ENCODE measurements at places on chromosomes 13 and 19. TPM values are rescaled to one million over a fixed set of nuclear protein-coding genes. Genes with fewer than 3 reads are reported as not detected.

Gene DOCK9
- 16.6 TPM for total RNA-seq

DNA sequence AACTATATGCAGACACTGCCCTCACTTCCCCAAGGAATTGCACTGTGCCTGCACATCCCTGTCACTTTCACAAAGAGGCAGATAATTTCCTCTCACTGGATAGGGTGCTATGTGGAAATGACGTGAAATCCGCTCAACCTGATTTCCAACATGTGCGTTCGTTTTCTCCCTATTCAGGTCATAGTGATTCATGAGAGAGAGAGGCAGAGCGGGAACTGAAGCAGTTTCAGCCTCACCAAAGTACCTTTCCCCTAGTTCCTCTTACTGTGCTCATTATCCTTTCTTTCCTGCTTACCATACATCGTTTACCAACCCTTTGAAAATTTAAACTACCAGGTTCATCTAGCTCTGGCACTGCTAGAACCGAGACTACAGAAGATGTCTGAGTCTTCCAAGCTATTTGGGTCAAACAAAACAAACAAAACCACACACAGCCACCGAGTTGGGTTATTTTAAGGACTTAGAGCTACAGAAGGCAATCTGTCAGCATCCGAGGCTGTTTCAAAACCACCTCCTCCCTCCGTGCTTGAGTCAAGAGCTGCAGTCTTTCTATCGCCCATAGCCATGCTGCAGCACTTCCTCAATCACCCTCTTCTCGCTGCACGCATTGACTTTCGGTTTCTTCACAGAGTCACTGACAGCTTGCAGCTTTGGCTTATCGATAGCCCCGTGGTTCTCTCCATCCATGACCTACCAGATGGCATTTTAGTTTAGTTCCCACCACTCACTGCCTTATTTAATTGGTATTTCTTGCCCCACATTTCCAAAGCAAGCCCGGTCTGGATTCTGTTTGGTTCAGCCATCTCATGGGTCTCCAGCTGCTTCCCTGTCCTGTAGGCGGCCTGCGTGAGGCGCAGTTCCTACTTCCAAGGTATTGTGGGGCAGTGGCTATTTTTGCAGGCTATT lies 1395.8 kb downstream of the EFNB2 start:
- H3K36me3 ChIP-seq: no peaks in the 10 kb centered on the region
- no peak overlapping the region for H3K27ac ChIP-seq
- no peak overlapping the region for H3K4me3 ChIP-seq

GRCh38 chr13:50282016-50282415 lies 266.8 kb downstream of the KCNRG start:
- H3K4me3 ChIP-seq: no peak overlapping the region
- no peak overlapping the region for H3K27ac ChIP-seq
- no peaks in the 10 kb centered on the region for H3K27me3 ChIP-seq

GRCh38 chr13:107076801-107077200 lies 508.9 kb upstream of the ARGLU1 start:
- no peaks in the 10 kb centered on the region for H3K36me3 ChIP-seq
- H3K4me1 ChIP-seq: no peaks in the 10 kb centered on the region
- no peak overlapping the region for H3K4me3 ChIP-seq
- no peak overlapping the region for H3K27ac ChIP-seq
- H3K27me3 ChIP-seq: no peaks in the 10 kb centered on the region

Gene VSTM2B
- not detected for total RNA-seq

DNA sequence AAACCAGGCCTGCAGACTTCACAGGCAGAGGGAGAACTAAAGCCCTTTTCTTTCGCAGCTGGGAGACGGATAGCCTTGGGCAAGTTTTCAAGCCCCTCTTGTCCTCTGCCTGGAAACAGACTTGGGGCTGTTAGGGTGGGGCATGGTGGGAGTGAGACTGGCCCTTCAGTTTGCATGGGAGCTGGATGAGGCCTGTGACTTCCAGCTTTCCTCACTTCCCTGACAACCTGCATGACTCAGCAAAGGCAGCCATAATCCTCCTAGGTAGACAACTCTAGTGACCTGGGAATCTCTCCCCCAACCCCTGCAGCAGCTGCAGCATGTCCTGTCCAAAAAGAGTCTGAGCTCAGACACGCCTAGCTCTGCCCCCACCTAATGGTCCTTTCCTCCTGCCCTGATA lies 93.0 kb downstream of the POSTN start:
- H3K27ac ChIP-seq: no peak overlapping the region
- no peak for DNase-seq
- no peaks in the 10 kb centered on the region for H3K4me1 ChIP-seq
- H3K36me3 ChIP-seq: no peaks in the 10 kb centered on the region
- H3K4me3 ChIP-seq: no peak overlapping the region

DNA sequence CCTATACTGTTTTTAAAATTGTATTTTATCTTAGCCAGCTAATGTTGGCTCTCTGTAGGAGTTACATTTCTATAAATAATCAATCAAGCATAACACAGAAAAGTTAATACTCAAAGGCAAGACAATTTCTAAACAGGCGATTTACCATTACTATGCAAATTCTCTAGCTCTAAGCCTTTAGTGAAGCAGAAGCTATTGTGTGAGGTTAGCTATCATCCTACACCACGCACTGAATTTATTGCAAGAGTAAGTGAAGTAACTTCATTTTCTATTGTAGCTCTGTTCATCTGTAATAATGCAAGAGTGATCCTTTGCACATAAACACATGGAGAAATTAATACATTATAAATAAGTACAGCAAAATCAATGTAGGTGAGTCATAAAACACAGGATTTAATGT lies 439.3 kb downstream of the PCDH9 start:
- H3K4me3 ChIP-seq: no peak overlapping the region
- no peaks in the 10 kb centered on the region for H3K36me3 ChIP-seq
- H3K4me1 ChIP-seq: no peaks in the 10 kb centered on the region
- DNase-seq: no peak
- no peak overlapping the region for H3K27ac ChIP-seq

- no peaks in the 10 kb centered on the region for H3K27me3 ChIP-seq
- H3K36me3 ChIP-seq: no peaks in the 10 kb centered on the region
- no peak overlapping the region for H3K27ac ChIP-seq
- peaks cover 6% of the 10 kb centered on the region for H3K4me1 ChIP-seq
Measured at GRCh38 chr13:35599384-35599783, 122.9 kb upstream of the MAB21L1 start.

Gene IGFL1
- not detected for total RNA-seq

Gene APC2
- total RNA-seq: 12.2 TPM

GRCh38 chr13:51553531-51553930 lies 30.7 kb upstream of the WDFY2 start:
- DNase-seq: no peak
- no peaks in the 10 kb centered on the region for H3K27me3 ChIP-seq

DNA sequence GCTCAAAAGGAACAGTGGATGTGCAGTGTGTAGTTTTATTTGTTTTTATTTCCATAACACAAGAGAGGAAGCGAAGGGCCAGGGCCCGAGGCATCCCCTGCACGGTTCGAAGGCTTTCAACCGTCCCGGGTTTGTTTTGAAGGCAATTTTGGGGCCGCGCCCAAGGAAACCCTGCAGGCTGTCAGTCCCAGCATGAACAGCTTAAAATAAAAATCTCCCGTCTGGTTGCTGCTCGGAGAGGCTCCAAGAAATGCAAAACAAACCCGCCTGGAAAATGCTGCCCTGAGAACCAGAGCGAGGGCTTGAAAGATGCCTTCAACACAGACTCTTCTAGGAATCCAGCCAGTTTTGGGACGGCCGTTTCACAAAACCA lies 16.0 kb downstream of the LSM4 start:
- H3K27me3 ChIP-seq: no peaks in the 10 kb centered on the region
- no peak for DNase-seq
- H3K36me3 ChIP-seq: no peaks in the 10 kb centered on the region
- no peak overlapping the region for H3K4me3 ChIP-seq
- H3K4me1 ChIP-seq: peaks cover 21% of the 10 kb centered on the region

Gene CRB3
- 1.2 TPM for total RNA-seq

Gene COL4A1
- total RNA-seq: 105 TPM

Gene CYP2A6
- total RNA-seq: not detected

GRCh38 chr13:82800391-82800790 lies 1081.9 kb downstream of the SLITRK1 start:
- H3K27me3 ChIP-seq: no peaks in the 10 kb centered on the region
- no peaks in the 10 kb centered on the region for H3K4me1 ChIP-seq
- DNase-seq: no peak
- no peak overlapping the region for H3K4me3 ChIP-seq
- no peak overlapping the region for H3K27ac ChIP-seq

- no peaks in the 10 kb centered on the region for H3K27me3 ChIP-seq
- peaks cover 6% of the 10 kb centered on the region for H3K36me3 ChIP-seq
- peak overlapping the region; percentile 94 for H3K27ac ChIP-seq
- peak overlapping the region; percentile 76 for H3K4me3 ChIP-seq
- H3K4me1 ChIP-seq: peaks cover 16% of the 10 kb centered on the region
Measured at GRCh38 chr19:49361438-49362047, 673 bp downstream of the TEAD2 start.

Gene TGDS
- total RNA-seq: 41.2 TPM

DNA sequence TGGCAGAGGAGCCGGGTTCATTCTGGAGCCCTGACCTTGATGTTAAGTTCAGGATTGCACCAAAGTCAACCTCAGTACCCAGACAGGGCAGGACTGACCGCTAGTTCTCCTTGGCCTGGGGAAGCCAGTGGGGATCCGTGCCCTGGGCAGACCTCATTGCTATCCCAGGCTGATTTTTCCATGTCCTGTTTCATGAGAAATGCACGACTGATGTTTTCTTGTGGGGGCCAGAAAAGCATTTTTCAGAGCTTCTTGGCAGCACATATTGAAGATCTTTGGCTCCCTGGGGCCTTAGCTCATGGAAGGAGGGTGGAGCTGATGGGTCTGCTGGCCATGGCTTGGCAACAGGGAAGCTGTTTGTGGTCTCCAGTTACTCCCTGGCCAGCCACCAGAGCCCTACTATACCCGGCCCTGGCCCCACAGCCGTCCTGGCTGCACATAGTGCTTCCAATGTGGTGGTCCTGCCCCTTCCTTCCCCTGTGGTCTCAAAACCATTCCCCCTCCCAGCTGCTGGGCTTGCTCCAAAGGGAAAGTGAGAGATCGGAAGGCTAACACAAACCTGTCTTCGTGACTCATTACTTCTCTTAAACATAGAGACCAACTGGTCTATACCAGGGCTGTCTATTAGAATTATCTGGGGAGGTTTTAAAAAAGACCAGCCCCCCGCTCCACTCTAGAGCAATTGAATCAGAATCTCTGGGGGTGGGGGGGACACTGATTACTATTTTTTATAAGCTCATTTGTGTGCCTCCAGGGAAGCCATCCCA lies 11.2 kb downstream of the IL17D start:
- no peak overlapping the region for H3K4me3 ChIP-seq
- H3K27ac ChIP-seq: no peak overlapping the region
- no peaks in the 10 kb centered on the region for H3K36me3 ChIP-seq
- peaks cover 2% of the 10 kb centered on the region for H3K27me3 ChIP-seq
- no peak for DNase-seq

DNA sequence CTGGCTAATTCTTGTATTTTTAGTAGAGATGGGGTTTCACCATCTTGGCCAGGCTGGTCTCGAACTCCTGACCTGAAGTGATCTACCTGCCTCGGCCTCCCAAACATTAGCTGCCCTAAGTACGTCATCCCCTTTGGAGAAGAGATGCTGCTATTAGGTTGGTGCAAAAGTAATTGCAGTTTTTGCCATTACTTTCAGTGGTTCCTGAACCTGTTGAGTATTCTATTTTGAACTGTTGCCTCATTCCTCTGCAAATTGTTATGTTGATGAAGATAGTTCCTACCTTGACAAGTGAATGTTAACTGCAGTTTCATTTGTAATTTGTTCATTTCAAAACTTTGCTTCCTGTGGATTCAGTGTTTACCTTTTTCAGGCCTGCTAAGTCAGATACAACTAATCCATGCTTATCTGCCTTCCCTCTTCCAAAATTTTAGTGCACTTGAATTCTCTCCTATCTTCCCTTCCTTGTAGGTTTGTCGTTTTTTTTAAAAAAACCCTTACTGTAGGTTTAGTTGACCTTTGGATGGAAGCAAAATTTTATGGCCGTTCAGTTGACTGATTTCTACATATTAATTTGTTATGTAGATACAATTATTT lies 24.0 kb downstream of the ZMYM2 start:
- H3K27me3 ChIP-seq: no peaks in the 10 kb centered on the region
- DNase-seq: no peak
- peaks cover 24% of the 10 kb centered on the region for H3K36me3 ChIP-seq
- no peak overlapping the region for H3K4me3 ChIP-seq
- H3K4me1 ChIP-seq: peaks cover 12% of the 10 kb centered on the region

GRCh38 chr19:16315825-16316505 lies 8.7 kb upstream of the KLF2 start:
- H3K27me3 ChIP-seq: peaks cover 17% of the 10 kb centered on the region
- H3K36me3 ChIP-seq: no peaks in the 10 kb centered on the region
- H3K4me3 ChIP-seq: no peak overlapping the region

Gene RUBCNL
- 0.80 TPM for total RNA-seq

GRCh38 chr19:9945319-9945966 lies 9.1 kb upstream of the OLFM2 start:
- no peaks in the 10 kb centered on the region for H3K36me3 ChIP-seq
- DNase-seq: peak; percentile 31
- H3K4me1 ChIP-seq: peaks cover 2% of the 10 kb centered on the region
- H3K27ac ChIP-seq: no peak overlapping the region
- no peaks in the 10 kb centered on the region for H3K27me3 ChIP-seq
- no peak overlapping the region for H3K4me3 ChIP-seq

Gene IGLON5
- 5.4 TPM for total RNA-seq

Gene ZNF835
- not detected for total RNA-seq

Gene DIAPH3
- total RNA-seq: 30.1 TPM

DNA sequence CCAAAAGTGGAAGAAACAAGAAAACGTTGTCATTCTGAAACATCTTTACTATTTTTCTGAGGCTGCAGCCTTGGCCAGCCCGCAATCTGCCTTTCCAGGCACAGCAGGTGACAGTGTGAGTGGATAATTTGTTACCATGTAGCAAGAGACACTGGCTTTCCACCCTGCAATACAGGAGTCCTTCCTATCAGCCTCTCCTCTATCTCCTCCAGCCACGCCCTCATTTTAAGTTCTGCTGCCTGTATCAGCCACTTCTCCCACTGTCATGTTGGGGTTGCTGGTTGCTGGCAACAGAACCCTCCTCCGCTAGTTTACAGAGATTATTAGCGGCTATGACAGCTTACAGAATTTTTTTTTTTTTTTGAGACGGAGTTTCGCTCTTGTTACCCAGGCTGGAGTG lies 7.7 kb upstream of the LGALS7 start:
- H3K27me3 ChIP-seq: no peaks in the 10 kb centered on the region
- H3K36me3 ChIP-seq: no peaks in the 10 kb centered on the region
- H3K4me3 ChIP-seq: no peak overlapping the region
- no peak for DNase-seq
- H3K4me1 ChIP-seq: no peaks in the 10 kb centered on the region

DNA sequence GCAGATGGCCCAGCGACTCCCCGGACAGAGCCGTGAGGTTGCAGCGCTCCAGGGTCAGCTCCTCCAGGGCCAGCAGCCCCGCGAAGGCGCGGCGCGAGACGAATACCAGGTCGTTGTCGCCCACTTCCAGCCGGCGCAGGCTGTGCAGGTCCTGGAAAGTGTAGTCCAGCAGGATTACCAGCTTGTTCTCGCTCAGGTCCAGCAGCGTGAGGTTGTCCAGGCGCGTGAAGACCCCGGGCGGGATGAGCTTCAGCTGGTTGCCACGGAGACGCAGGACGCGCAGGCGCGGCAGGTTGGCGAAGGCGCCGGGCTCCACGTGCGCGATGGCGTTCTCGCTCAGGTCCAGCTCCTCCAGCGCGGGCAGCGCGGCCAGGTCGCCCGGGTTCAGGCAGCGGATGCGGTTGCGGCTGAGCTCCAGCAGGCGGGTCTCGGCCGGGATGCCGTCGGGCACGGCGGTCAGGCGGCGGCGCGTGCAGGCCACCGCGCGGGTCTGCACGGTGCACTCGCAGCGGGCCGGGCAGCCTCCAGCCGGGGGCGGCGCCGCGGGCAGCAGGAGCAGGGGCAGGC lies 9.3 kb upstream of the PEAK3 start:
- peaks cover 100% of the 10 kb centered on the region for H3K27me3 ChIP-seq
- H3K4me1 ChIP-seq: peaks cover 15% of the 10 kb centered on the region
- no peak overlapping the region for H3K27ac ChIP-seq
- H3K4me3 ChIP-seq: peak overlapping the region; percentile 34
- peak; percentile 92 for DNase-seq

All from neural progenitor cell (in vitro differentiated cells).